ENCODE measurements at places on chromosomes 4 and X.

- DNase-seq = no peak
Observed at GRCh38 chr4:2733001-2733843, 22.9 kb downstream of the TNIP2 start.

GRCh38 chrX:21932292-21933002 is 8.1 kb upstream of the SMS start:
- DNase-seq = no peak

DNA sequence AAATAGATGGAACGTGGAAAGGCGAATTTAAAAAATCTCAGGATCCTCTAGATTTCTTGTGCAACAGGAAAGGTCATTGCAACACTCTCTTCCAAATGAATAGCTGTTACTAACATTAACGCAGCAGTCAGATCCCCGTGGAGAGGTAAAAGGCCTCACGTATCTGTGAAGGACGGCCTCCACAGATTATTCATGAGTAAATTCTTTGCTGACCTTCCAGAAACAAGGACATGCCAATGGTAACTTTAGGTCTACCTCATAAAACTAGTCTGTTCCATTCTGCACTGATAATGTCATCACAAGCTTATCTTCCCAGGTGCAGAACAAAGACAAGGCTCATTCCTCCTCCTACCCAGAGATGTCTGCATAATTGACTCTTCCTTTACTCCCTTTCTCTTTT is 16.1 kb upstream of the REPS2 start:
- no peak for DNase-seq

DNA sequence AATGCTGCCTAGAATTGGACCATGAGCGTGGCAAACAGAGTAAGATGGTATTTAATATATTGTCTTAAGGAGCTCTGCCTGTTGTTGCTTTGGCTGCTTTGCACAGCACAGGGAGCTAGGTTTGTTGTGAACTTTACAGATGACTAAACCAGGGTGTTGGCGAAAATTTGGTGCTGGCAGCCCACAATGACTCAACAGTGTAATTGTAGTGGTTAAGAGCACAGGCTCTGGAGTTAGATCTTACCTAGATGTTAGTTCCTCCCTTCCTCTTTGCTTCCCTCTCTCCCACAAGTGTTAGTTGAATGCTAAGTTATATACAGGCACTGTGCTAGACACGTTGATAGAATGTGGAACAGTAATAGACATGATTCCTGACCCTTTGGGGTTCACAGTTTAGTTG is 128.9 kb upstream of the TRPC5 start:
- DNase-seq = no peak

- DNase-seq = no peak
Observed at GRCh38 chr4:2923141-2923551, 40.1 kb downstream of the NOP14 start.

DNA sequence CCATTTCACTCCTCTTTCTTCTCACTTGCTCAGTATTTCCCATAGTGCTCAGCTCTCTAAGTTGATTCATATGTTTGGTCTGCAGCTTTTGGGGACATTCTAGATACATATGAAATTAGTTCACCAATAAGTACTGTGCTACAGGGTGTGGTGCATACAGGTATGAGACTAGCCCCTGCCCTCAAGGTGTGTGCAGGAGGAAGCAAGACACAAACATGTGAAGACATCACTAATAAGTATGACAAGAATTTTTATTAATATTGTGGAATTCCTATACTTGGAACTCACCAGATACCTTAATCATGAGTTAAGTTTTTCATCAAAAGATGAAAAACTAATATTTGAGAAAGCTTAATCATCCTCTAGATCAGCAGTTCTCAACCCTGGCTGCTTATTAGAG is 505.2 kb downstream of the ZNF674 start:
- DNase-seq = no peak

- no peak for DNase-seq
Observed at GRCh38 chrX:100931218-100931924, 2.7 kb upstream of the XKRX start.
